ENCODE measurements at places on chromosomes 2 and 18.

GRCh38 chr2:174395969-174396630 lies 570 bp downstream of the SCRN3 start:
- DNase-seq: peak; percentile 62

DNA sequence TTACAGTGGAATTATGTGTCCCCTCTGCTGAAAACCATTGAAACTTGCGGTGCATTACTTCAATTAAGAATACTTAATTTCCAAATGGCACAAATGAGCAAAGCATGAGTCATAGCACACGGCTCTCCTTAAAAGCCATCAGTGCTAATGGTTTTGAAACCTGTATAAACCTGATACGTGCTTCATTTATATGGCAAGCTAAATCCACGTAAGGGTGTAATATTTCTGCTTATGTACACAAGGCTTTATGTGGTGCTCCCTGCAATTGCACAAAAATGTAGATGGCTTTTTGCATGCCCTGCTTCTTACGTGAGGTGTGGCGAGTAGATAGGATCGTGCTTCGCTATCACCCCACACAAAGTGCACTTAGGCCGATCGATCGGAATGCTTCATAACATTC lies 840.9 kb downstream of the GALR1 start:
- no peak for DNase-seq

GRCh38 chr18:3985664-3986063 lies 469.4 kb downstream of the DLGAP1 start:
- DNase-seq: no peak

DNA sequence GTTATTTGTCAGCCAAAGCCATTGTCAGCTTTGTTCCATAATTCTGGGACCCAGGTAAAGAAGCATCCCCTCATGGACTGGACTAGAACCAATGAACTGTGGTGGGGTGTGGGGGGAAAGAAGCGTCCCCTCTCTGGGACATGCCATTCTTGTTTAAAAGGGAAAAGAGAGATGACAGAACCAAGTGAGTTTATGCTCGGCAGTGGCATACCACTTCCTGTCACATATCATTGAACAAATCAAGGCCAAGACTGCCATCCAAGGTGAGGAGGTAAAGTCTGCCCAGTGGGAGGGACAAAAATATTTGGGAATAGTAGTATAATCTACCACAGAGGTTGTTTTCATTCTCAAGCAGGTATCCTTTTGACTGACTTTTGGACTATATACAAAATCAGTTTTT lies 4.7 kb upstream of the GLS start:
- no peak for DNase-seq

DNA sequence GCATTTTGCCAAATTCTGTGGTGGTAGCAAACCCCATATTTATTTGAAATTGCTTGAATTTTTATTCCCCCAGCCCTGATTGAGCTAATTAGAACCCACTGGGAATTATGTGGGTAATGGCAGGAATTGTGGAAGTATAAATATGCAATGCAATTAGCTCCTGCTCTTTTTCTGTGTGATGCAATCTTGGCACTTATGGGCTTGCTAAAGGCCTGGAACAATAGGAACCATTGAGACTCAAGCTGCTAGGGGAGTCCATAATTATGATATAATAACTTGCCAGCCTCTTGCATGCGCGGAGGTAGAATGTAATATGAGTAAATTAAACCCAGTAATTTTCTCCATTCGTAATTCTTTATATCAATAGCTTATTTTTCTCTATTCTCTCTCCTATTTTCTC lies 267.6 kb upstream of the THSD7B start:
- DNase-seq: no peak

- DNase-seq: no peak
Measured at GRCh38 chr2:128439031-128439790, 120.5 kb upstream of the HS6ST1 start.

DNA sequence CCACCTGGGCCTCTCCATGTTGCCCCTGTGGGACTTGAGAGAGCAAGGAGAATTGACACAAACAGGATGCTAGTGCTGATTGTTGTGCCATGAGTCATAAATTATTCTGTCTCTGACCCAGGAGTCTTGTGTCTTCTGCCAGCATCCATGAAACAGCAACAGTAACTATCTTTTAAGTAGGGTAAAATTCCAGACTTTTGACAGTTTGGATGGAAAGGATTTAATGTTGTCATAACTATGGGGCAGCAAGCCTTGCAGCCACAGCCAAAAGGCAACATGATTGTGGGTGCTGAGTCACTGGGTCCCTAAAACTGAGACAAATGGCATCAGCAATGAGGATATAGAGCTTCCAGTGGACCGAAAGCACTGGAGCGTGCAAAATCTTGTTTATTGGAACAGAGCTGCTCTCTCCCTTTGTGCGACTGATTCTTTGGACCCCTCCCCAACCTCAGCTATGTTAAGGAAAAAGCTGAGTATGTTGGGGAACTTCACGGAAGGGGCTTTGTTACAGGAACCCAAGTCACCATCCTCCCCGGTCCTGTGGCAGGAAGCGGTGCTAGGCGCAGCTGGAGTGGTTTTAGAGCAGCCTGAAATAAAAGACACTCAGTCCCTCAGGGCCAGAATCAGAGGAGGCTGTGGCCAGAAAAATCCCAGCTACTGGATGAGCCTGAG lies 9.6 kb upstream of the ITPRIPL1 start:
- DNase-seq: no peak

GRCh38 chr2:88735853-88736252 lies 44.4 kb downstream of the RPIA start:
- no peak for DNase-seq

GRCh38 chr2:226788881-226789490 lies 10.6 kb downstream of the IRS1 start:
- DNase-seq: no peak
